ENCODE measurements at places on chromosomes 13 and 19. TPM values are rescaled to one million over a fixed set of nuclear protein-coding genes. Genes with fewer than 3 reads are reported as not detected.

DNA sequence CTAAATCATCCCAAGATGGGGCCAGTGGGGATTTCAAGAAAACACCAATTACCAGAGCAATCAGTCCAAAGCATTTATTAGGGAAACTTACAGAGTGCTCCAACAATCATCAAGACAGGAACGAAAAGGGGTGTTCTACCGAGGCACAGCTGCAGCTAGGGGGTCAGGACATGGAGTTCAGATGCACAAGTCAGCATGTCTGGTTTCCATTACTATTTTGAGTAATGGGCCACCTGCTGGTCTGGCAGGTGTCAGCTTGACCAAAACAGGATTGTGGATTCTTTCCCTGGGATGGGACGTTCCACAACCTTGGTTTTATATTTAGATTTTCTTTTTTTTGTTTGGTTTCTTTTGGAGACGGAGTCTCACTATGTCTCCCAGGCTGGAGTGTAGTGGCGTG, 3.9 kb upstream of the UBL5 start:
- no peaks in the 10 kb centered on the region for H3K36me3 ChIP-seq
- H3K27me3 ChIP-seq: no peaks in the 10 kb centered on the region
- H3K4me1 ChIP-seq: peaks cover 2% of the 10 kb centered on the region
- no peak overlapping the region for H3K4me3 ChIP-seq
- H3K27ac ChIP-seq: no peak overlapping the region

DNA sequence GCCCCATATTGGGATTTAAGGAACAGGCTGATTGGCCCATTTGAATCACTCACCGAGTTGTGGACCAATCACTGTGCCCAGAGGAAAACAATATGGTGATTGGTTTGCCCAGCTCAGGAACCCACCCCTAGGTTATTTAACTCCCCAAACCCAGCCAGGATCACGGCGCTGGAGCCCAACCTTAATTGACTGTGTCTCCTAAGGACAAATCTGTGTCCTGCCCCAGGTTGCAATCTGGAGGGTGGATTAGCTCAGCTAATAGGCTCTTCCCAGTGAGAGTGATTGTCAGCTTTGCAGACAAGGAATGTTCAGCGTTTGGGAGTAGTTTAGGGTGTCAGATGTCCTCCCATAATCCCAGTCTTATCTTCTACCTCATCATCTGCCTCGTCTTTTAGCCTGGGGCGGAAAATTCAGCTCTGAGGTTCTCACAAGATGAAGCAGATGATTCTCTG, 3.5 kb upstream of the ZNF358 start:
- no peaks in the 10 kb centered on the region for H3K36me3 ChIP-seq
- H3K4me1 ChIP-seq: peaks cover 6% of the 10 kb centered on the region
- DNase-seq: no peak

DNA sequence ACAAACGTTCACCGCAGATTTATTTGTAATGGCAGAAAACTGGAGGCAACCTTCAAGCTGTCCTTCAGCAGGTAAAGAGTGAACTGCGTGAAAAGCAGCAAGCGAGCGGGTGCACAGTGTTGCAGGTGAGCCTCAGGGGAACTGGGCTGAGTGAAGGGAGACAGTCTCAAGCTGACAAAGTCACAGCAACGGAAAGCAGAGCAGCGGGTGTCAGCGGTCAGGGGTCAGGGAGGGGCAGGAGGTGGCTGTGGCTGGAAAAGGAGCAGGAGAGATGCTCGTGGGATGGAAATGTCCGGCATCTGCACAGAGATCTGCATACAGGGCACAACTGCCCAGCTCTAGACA, 8.5 kb upstream of the RASA3 start:
- no peak overlapping the region for H3K4me3 ChIP-seq
- no peaks in the 10 kb centered on the region for H3K27me3 ChIP-seq
- H3K36me3 ChIP-seq: no peaks in the 10 kb centered on the region
- no peak for DNase-seq
- H3K27ac ChIP-seq: no peak overlapping the region
- no peaks in the 10 kb centered on the region for H3K4me1 ChIP-seq

SH2D3A gene
- not detected for total RNA-seq

DNA sequence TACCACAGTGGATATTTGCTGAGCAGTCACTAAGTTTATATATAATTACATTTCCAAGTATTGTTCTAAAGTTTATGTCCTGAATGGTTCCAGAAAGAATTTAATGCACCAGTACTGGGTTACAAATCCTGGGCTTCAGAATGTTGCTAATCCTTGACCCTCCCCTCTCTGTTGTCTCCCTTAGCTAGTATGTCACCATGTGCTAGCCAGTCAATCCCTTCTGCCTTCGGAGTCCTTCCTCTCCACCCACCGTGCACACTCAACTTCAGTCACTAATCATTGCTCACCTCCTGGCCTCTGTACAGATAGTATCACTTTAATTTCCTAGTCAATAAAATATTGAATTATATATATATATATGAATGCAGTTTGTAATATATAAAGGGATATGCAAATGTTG, 7.5 kb downstream of the FAM124A start:
- DNase-seq: no peak
- H3K36me3 ChIP-seq: no peaks in the 10 kb centered on the region
- no peak overlapping the region for H3K27ac ChIP-seq
- no peak overlapping the region for H3K4me3 ChIP-seq

APOC4 gene
- total RNA-seq: not detected

SERPINE3 gene
- total RNA-seq: not detected

ZNF433 gene
- 1.5 TPM for total RNA-seq

ZNF98 gene
- not detected for total RNA-seq

ZNF320 gene
- total RNA-seq: 16.4 TPM

SAE1 gene
- total RNA-seq: 132 TPM

TDRD12 gene
- 0.22 TPM for total RNA-seq

CEACAM18 gene
- not detected for total RNA-seq

DNA sequence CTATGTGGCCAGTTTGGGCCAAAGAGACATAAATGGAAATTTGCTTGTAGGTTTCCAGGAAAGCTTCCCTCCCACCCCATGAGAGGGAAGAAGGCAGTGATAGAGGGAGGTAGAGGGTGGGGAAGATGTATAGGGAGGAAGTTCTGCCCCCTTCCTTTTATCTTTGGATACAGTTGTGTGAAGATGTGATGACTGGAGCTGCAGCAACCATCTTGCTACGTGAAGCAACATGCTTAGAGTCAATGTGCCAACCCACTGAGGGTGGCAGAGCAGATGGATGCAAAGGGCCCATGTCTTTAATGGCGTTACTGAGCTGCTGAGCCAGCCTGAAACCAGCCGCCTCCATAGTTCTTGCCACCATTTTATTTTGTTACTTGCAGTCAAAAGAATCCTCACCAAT, 10.7 kb downstream of the VSIG10L start:
- H3K27ac ChIP-seq: no peak overlapping the region
- DNase-seq: no peak
- no peak overlapping the region for H3K4me3 ChIP-seq
- H3K27me3 ChIP-seq: peaks cover 14% of the 10 kb centered on the region

DNA sequence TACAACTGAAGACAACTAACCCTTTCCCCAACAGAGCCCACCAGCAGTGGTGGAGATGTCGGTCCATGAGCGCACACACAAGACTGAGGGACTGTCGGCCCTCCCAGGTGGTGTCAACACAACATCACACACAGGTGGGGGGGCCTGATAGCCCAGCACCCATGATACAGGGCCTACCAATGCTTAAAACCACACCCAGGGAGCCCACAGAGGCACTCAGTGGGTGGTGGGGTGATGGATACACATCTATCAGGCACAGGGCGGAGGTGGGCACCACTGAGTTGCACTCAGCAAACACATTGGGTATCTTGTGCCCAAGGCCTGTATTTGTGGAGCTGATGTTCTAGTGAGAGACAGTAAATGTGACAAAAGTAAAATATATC, 7.0 kb upstream of the ZFP36 start:
- peaks cover 41% of the 10 kb centered on the region for H3K4me1 ChIP-seq
- H3K4me3 ChIP-seq: no peak overlapping the region
- 0 out of 2 replicates have a peak overlapping the region, but pooled peaks have one; percentile 98 for H3K27ac ChIP-seq
- no peaks in the 10 kb centered on the region for H3K36me3 ChIP-seq
- H3K27me3 ChIP-seq: no peaks in the 10 kb centered on the region
- no peak for DNase-seq

FCHO1 gene
- total RNA-seq: 0.43 TPM

NMRK2 gene
- not detected for total RNA-seq

DNA sequence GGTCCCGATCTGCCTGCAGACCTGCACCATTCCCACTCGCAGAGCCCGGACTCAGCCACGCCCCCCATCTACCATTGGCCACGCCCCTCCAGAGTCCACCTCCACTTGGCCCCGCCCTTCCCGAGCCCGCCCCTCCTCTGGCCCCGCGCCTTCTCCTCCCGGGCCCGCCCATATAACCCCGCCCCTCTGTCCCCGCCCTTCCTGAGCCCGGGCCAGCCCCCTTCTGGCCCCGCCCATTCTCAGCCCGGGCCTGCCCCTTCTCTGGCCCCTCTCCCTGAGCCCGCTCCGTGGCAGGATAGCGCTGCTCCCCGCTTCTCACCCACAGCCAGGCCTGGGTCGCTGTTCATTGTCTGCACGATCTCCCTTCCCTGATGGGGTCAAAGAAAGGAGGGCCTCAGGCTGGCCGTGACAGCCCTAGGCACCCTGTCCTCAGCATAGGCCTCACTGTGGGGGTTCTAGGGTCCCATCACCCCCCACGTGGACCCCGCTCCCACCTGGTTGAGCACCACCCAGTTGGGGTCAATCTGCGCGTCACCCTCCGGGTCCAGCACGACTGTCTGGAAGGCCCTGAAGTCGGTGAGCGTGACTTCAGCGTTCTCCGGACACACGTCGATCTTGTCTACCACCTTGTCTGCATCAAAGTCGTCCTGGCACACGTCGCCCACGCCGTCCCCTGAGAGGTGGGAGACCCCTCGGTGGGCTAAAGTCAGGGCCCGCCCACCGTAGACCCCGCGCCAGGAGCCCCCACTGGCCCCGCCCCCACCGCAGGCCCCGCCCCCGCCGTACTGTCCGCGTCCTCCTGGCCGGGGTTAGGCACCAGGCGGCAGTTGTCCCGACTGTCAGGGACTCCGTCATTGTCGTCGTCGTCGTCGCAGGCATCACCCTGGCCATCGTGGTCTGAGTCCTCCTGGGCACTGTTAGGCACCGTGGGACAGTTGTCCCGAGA, 5.7 kb downstream of the COMP start:
- no peaks in the 10 kb centered on the region for H3K36me3 ChIP-seq
- no peaks in the 10 kb centered on the region for H3K4me1 ChIP-seq
- peaks cover 29% of the 10 kb centered on the region for H3K27me3 ChIP-seq
- peak; percentile 89 for DNase-seq

DNA sequence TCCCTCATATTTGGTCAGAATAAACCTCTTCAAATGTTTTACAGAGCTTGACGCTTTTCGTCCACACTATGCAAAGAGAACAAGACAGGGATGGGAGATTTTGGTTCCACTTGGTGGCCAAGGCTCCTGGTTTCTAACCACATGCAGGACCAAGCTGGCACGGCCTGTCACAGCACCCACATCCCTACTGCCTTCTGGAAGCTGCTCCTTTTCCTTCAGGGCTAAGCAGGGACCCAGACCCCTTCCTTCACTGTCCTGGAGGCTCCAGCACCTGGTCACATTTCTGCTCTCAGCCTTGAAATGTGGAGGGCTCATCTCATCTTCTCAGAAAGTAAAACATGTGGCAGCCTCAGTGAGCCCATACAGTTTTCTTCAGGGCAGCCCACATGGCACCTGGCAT, 50.4 kb upstream of the ARHGEF7 start:
- no peak for DNase-seq
- H3K27me3 ChIP-seq: no peaks in the 10 kb centered on the region
- H3K36me3 ChIP-seq: no peaks in the 10 kb centered on the region
- H3K4me1 ChIP-seq: no peaks in the 10 kb centered on the region

DNA sequence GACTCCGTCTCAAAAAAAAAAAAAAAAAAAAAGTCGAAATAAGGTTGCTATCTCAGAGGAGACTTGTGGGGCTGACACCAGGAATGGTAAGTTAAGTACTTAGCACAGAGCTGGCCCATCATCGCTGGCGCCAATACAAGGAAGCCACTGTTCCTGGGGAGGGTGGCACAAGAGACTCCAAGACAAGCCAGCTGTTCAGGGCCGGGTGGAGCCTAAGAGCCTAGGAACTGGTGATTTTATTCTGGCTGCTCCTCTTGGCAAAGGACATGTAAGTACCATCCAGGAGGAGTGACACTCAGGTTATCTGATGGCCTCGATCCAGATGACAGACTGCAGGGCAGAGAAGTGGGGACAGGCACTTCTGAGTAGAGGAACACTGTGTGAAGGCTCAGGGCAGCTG, 3.8 kb downstream of the ELOF1 start:
- H3K27me3 ChIP-seq: no peaks in the 10 kb centered on the region
- H3K27ac ChIP-seq: no peak overlapping the region
- no peak for DNase-seq
- H3K36me3 ChIP-seq: no peaks in the 10 kb centered on the region

- no peak overlapping the region for H3K27ac ChIP-seq
- H3K4me3 ChIP-seq: no peak overlapping the region
- H3K36me3 ChIP-seq: no peaks in the 10 kb centered on the region
- H3K27me3 ChIP-seq: no peaks in the 10 kb centered on the region
- H3K4me1 ChIP-seq: no peaks in the 10 kb centered on the region
These were observed 67.7 kb downstream of the EPSTI1 start for GRCh38 chr13:42924344-42924743.

DNA sequence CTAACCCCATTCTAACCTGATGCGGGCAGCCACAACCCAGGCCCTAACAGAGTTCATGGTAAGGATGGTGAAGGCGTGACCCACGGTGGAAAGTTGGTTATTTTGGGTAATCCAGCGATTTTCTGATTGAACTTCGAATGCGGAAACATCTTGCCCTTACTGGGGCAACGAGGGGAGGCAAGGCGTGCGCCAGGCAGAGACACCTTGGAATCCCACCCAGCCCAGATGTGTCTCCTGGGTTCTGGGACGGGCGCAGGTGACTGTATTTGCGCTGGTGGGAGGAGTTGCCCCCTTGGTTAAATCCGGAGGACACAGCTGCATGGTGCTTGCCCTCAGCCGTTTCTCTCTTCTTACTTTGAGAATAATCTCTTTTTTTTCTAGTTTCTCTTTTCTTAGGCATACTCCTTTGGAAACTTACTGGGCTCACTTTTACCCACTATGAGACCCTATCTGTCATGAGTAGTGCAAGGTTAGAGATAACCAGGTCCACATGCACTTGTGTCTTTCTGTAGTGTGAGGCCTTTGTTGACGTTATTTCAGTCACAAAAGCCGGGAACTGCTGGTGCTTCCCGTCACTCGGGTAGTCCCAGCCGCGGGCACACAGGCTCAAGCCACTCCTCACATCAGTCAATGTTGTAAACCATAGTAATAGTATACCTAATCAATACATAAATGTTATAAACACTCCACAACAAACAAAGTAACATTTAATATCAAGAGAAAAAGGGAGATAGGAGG, 81.5 kb downstream of the ATP11A start:
- H3K27ac ChIP-seq: no peak overlapping the region
- no peak overlapping the region for H3K4me3 ChIP-seq
- no peak for DNase-seq
- no peaks in the 10 kb centered on the region for H3K27me3 ChIP-seq
- H3K36me3 ChIP-seq: no peaks in the 10 kb centered on the region

DNA sequence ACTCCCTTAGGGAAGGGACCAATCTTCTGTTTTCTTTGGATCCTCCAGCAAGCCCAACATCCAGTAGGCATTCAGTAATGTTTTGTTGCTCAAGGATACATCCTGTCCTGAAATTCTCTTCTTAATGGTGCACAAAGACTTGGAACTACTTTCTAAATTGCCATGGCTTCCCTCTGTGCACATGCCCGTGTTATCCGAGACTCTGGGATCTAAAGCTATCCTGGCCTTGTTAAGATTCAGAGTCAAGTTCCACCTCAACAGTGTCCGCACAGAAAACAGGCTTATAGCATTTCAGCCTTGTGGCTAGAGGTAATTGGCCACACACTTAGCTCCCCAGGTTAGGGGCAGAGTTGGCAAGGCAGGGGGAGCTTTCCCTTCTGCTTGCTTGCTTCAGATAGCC, 71.8 kb downstream of the CBY2 start:
- H3K4me3 ChIP-seq: no peak overlapping the region
- no peak overlapping the region for H3K27ac ChIP-seq
- peaks cover 36% of the 10 kb centered on the region for H3K27me3 ChIP-seq
- H3K36me3 ChIP-seq: no peaks in the 10 kb centered on the region
- H3K4me1 ChIP-seq: no peaks in the 10 kb centered on the region

Measured in GM23248 (cell line).